ENCODE measurements at places on chromosomes 16 and 17.

- DNase-seq: no peak
Observed at GRCh38 chr17:38464251-38464722, 36.0 kb downstream of the ARHGAP23 start.

GRCh38 chr17:54239291-54239690, 416.6 kb downstream of the KIF2B start:
- DNase-seq: no peak

DNA sequence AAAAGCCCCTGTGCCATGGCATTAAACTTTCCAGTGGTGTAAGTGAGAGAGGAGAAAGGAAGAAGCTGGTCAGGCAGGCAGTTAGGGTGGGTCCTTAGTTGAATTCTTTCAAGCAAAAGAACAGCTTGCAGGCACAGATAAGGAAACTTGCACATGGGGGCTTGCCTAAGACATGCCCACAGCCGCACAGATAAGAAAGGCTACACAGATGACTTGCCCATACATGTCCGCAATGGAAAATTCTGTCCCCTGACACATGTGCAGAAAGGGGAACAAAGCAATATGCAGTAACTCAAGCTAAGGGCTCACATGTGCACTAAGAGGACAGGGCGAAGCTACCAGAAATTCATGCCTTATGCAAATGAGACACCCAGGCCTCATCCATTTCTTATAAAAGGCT, 69.9 kb downstream of the GSG1L start:
- no peak for DNase-seq

DNA sequence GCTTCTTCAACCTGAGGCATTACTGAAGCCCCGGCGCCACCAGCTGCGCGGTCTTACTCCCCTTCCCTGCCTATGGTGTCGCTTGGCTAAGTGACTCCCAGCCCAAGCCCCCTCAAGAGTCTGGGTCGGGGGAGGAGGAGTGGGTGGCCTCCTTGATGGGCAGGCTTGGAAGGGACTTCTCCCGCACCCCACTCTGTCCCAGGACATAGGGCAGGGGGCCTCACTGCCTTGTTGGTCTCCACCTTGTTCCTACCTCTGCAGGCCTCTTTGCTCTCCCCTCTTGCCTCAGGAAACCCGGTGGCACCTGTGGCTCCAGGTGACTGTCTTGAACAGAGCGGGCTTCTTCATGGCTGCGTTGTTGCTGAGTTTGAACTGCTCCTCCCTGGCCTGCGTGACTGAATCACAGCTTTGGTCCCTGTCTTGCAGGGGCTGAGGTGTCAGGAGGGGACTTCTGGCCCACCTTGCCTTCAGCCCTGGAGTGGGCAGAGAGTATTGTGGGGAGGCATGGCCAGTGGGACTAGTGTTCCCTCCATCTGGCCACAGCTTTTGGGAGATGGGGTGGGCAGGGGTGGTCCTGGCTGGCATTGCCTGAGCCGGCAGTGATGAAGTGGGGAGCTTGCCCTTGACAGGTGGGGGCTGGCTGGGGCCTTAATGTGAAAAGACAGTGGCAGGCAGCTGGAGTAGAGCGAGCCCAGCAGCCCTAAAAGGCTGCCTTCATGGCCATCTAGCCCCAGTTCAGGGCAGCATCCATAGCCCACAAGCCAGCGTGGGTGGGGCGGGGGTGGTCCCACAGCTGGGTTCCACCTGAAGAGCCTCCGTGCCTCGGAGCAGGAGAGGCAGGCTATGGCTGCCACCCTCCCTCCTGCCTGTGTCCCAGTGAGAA, 7.3 kb downstream of the CBX2 start:
- DNase-seq: no peak

- peak; percentile 77 for DNase-seq
Observed at GRCh38 chr17:59565959-59566324, 532 bp downstream of the DHX40 start.

DNA sequence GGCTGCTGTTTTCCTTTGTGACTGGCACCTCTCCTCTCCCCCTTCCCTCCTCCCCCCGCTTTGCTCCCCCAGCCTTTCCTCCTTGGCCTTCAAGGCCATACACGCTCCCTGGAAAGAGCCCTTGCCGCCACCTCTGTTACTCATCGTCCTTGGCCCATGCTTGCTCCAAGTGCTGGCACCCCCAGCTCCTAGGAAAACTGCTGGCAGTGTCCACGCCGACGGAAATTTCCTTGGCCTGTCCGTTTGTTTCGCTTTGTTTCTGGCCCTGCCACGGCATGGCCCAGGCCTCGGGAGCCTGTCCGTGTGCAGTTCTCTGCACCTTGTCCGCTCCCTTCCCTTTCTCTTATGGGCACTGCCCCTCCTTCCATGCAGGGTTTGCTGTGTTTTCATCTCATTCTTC, 18.0 kb downstream of the CA5A start:
- no peak for DNase-seq

DNA sequence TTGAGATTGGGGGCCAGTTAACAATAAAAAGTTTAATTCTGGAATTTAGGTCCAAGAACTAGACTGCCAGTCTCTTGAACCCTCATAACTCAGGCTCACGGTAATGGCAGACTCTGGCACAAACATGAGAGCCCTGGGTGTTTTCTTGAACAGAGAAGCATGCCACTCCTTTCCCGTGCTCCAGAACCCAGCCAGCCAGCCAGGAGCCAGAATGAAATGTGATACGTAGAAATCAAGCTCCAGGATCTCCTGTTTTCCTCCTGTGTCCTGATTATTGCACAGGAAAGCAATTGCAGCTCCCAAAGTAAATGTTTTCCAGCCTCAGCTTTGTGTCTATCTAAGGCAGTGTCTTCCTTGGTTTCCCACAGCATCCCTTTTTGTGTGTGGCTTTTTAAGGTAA, 46.2 kb upstream of the NOL11 start:
- no peak for DNase-seq

DNA sequence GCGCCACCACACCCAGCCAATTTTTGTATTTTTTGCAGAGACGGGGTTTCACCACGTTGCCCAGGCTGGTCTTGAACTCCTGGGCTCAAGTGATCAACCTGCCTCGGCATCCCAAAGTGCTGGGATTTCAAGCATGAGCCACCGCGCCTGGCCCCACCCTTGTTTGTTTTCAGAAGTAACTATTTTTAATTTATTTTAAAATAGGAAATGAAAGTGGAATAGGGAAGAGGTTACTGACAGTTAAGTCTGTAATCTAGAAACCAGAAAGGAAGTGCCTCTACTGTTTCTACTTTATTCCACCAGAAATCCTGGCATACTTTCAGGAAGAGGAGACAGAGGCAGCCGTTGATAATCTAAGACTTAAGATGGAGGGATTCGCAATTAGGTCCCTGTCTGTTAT, 225.6 kb downstream of the TANC2 start:
- DNase-seq: no peak

DNA sequence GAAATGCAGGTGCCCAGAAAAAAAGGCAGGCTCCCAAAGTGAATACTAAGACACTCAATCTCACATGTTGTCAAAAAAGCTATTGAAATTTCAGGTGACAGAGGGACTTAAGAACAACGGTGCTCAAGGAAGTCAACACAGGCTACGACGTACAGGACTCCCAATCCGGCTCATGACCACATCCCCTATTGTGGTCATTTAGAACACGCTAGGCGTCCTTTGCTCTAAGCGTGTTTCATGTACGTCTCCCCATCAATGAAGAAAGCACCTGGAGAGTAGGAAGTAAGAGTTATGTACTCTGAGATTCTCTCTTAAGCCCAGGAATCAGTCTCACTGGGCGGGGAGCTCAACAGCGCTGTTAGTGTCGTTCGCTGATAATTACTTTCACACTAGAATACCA, 94.1 kb downstream of the MRM3 start:
- DNase-seq: no peak

- DNase-seq: no peak
Observed at GRCh38 chr16:72422308-72422897, 250.4 kb upstream of the PMFBP1 start.

DNA sequence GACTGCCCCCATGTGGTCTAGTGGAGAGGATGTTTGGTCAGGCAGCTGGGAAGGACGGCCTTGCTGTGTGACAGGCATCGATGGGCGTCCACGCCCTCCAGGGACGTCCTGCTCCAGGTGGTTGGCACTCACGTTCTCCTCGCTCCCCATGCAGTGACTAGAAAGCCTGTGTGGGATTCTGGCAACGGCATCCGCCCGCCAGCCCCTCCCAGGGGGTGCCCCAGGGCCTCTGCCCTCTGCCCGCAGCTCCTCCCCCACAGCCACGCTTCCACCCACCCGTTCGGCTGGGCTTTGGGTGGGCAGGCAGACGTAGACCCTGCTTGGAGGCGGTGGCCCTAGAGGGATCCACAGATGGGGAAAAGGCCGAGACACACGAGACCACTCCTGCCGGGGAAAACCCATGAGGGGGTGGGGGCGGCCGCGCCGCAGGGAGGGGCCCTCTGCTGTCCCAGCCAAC, 4.7 kb upstream of the IL17C start:
- DNase-seq: peak; percentile 48

GRCh38 chr16:12586701-12587100, 217.0 kb downstream of the CPPED1 start:
- DNase-seq: no peak

DNA sequence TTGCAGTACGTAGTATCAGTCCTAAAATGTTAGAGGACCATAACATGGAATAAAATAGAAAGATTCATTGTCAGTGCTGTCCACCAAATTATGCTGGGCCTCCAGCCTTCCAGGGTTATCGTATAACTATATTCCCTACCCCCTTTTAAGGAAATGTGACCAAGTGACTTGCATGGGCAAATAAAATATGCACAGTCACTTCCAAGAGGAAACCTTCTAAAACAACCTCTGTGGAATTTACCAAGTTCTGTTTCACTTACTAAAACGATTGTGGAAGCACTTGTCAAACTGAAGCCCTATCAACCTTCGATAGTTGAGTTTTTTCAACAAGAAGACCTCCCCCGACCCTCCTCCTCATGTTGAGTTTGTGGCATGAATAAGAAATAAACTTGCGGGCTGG, 345.4 kb upstream of the C16orf82 start:
- no peak for DNase-seq

- no peak for DNase-seq
Observed at GRCh38 chr16:73355981-73356380, 308.1 kb upstream of the ZFHX3 start.

DNA sequence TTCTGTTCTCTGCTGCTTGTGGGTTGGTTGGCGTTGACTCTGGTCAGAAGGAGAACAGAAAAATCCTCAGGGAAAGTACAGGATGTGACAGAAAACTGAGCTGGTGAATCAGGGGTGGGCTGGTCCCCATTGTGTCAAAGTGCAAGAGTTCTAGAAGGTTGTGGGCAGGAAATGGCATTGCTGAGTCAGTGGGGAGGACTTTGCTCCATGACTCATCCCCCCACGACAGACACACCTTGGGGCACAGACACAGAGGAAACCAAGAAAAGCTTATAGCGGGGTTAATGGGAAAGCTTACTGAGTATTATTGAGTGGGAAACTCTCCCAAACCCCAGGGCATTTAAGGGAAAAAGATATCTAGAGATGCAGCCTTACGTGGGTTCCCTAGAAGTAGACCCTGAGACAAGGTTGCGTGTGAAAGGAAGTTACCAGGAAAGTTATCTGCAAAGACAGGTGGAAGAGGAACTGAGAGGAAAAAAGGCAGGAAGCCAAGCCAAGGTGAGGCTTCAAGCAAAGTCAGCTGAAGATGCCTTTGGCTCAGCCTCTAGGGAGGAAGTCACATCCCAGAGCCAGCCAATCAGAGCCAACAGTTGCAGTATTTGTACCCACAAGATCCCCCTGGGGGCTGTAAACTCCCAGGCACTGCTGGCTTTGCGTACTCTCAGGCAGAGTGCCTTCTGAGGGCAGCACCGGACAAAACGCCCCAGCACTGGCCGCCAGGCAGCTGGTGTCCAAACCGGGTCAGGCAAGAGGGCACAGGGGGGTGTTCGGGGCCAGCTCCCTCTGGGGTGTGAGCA, 86.4 kb downstream of the FOXL1 start:
- DNase-seq: peak; percentile 85

DNA sequence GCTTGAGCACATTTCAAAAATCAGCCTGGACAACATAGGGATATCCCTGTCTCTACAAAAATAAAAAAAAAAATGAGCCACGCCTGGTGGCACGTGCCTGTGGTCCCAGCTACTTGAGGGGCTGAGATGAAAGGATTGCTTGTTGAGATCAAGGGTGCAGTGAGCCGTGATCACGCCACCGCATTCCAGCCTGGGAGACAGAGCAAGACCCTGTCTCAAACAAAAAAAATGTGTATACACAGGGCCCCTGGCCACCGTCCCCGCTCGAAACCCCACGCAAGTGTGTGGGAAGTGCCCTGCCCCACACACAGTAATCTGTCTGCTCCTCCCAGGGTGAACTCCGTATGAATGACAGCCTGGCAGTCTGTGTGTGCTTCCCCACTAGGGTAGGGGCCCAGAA, 93.0 kb upstream of the RPL38 start:
- no peak for DNase-seq

DNA sequence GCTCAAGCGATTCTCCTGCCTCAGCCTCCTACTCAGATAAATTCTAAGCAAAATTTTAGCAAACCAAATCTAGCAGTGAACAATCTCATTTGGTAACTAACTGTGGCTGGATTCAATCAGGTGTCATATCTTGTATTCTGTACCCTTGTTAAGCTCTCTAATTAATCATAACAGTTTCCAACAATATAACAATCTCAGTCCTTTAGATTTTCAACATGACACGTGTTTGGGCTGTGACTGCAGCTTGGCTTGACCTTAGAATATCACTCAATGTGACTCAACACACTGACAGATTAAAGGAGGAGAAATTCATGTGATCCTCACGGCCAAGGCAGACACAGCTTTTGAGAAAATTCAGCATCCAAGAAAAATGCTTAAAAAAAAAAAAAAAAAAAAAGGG, 133.6 kb downstream of the BANP start:
- peak; percentile 5 for DNase-seq

- DNase-seq: no peak
Observed at GRCh38 chr16:28040039-28040438, 23.5 kb downstream of the GSG1L start.
